SIG-M5 (cell line): ENCODE measurements at places on chromosomes 3 and 15.

GRCh38 chr3:87595798-87596197, 319.4 kb upstream of the POU1F1 start:
- no peak for DNase-seq

- DNase-seq = no peak
Observed at GRCh38 chr15:88568589-88568988, 22.1 kb upstream of the DET1 start.

- DNase-seq = no peak
Observed at GRCh38 chr15:56772868-56773639, 39.7 kb upstream of the ZNF280D start.

DNA sequence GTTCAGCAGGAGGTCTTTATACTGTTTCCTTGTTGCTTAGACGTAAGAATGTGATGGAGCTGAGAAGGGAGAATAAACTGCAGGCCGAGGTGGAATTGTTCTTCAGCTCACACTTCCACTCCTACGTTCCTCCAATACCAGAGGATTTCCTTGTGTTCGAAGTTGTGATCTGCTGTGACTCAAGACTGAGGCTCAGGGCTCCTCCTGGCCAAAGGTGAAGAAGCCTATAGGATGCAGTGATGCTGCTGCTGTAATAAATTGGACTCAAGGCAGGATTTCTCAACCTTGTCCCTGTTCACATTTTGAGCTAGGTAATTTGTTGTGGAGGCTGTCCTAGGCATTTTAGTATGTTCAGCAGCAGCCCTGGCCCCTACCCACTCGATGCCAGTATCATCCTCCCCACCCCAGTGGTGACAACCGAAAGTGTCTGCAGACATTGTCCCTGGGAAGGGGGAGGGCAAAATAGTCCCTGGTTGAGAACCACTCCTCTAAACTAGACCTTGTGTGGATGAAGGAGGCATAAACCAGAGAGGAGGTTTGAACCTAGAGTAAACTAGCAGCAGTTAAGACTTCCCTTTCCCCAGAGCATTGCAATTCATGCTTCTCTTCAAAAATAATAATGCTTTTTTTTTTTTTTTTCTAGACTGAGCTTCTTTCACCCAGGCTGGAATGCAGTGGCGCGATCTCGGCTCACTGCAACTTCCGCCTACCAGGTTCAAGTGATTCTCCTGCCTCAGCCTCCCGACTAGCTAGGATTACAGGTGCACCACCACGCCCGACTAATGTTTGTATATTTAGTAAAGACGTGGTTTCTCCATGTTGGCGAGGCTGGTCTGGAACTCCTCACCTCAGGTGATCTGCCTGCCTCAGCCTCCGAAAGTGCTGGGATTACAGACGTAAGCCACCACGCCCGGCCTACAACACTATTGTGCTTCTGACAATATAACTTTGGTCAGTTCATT, 11.1 kb downstream of the RAP2B start:
- no peak for DNase-seq

- DNase-seq = no peak
Observed at GRCh38 chr3:29936766-29937165, 655.9 kb downstream of the RBMS3 start.

- no peak for DNase-seq
Observed at GRCh38 chr3:81352867-81353266, 408.6 kb downstream of the GBE1 start.

- no peak for DNase-seq
Observed at GRCh38 chr15:87569581-87569980, 687.0 kb downstream of the NTRK3 start.

DNA sequence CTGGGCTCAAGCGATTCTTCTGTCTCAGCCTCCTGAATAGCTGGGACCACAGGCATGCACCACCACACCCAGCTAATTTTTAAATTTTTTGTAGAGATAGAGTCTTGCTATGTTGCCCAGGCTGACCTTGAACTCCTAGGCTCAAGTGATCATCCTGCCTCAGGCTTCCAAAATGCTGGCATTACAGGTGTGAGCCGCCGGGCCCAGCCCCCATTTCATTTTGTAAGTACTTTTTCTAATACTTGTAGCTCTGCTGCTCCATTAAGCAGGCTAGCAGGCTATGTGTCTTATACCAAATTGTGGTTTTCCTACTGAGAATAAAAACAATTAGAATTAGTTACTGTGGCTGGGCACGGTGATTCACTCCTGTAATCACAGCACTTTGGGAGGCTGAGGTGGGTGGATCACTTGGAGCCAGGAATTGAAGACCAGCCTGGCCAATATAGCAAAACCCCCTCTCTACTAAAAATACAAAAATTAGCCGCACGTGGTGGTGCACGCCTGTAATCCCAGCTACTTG, 22.4 kb downstream of the NIPA1 start:
- no peak for DNase-seq

GRCh38 chr3:38003371-38003816, 12.8 kb downstream of the VILL start:
- no peak for DNase-seq

DNA sequence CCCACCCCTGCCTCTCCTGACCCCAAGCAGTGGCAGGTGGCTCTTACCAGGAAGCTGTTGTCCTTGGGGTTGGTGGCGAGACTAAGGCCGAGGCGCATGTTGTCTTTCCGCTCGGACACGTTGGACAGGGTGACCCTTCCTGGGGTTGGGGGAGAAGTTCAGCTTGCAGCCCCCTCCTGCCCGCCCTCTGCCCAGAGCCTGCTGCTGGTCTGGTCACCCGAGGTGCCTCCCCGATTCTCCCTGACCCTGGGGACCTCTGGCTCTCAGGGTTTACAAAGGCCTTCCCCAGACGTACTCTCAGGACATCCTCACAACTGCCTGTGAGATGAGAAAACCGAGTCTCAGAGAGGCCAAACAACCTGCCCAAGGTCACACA, 67.3 kb downstream of the ITGA11 start:
- DNase-seq = no peak

GRCh38 chr15:58627046-58627445, 122.5 kb downstream of the ADAM10 start:
- no peak for DNase-seq

DNA sequence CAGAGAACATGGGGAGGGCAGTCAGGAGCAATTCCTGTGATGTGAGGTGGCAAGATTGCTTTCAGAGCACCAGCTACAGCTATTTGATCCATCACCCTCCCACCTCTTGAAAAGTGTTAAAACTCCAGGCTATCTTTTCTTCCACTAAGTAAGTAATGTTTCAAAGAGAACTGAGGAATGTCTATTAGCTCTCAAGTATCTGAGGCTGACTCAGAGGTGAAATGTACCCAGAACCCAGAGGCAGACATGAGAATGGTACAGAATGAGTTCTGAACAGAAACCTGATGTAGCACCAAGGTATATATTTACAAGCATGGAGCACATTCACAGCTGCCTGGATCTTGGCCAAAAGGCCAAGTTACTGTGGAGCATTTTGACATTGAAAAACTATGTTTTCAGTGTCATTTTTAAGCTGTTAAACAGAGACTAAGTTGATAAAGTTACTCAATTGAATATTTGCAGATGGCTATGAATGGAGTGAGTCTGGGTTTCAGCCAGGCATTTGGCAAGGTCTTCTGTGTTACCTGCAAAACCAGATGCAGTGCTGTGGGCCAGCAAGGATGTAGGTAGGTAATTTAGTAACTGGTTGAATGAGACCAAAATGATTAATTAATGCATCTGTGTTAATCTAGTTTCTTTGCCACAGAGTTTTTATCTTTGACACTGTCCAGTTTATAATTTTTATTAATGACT, 227.7 kb upstream of the CD96 start:
- DNase-seq = no peak

GRCh38 chr3:122074621-122075265, 19.6 kb downstream of the CD86 start:
- no peak for DNase-seq

DNA sequence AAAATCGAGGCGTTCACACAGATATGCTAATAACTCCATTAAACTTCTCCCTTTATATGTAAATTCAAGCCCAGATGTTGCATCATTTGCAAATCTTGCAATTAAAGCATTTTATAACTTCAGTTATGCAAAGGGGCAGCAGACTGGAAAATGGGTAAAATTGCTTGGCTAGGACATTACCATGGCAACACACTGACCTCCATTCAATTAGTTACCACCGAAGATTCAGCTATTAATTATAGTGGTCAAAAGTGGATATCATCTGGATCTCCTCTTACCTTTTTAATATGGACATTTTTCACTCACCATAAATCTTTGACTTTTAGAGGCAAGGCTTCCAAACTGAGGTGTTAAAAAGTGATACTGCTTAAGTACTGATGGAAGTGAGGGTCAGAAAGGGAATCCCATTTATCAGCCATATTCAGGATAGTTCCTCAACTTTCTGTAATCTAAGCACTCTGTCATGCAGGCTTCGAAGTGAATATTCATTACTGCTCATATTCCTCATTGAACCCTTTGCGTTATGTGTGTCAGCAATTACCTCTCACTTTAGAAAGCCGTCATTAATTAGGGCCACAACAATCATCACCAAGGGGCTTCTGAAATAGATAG, 386.2 kb upstream of the ROBO2 start:
- DNase-seq = no peak

DNA sequence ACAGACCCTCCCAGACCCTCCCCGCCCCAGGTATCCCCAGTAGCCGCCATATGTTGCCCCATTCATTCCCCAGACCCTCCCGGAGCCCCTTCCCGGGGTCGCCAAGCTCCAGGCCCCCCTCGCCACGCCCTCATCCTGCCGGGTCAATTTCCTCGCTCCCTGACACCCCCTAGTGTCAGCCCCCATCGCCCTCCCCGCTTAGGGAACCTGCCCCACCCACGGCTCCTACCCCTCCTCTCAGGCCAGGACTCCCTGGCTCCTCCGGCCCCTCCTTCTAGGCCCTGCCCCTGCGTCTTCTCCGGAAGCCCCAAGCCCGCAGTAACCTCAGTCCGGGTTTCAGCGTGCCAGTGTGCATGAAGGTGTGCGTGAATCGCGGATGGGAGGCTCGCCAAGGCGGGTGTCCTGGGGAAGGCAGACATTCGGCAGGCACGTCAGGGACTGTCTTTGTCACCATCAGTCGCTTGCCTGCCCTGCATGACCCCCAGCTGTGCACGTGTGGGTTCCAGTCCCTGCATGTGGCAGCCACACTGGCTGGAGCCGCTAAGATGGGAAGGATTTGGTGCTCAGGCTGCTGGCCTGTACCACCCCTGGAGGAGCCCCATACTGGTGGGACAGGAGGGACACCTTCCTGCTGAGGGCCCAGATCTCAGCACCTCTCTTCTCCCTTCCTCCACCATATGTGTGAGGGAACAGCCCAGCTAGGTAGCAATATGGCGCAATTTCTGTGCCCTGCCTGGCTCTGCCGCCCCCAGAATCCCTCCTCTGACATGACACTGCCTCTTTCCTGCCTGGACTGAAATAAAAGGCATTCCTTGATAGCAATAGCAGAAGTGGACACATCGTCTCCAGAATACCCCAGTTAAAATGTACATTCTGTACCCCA, 693 bp downstream of the DISP2 start:
- DNase-seq = no peak

DNA sequence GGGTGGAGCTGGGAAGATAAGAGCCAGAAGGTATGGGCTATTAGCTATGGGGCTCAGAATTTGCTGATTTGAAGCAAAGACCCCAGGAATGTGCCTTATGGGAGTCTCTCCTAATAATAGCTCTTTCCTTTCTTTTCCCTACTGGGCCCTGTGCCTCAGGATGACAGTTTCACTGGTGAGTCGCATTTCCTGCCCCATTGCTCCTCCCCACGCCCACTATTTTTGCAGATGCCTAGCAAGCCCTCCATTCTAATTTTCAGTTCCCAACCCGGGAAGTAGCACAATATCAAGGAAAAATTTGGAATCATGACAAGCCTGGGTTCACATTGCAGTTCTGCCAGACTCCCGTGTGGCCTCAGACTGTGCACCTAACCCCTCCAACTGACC, 583 bp downstream of the IL17RE start:
- DNase-seq = no peak

DNA sequence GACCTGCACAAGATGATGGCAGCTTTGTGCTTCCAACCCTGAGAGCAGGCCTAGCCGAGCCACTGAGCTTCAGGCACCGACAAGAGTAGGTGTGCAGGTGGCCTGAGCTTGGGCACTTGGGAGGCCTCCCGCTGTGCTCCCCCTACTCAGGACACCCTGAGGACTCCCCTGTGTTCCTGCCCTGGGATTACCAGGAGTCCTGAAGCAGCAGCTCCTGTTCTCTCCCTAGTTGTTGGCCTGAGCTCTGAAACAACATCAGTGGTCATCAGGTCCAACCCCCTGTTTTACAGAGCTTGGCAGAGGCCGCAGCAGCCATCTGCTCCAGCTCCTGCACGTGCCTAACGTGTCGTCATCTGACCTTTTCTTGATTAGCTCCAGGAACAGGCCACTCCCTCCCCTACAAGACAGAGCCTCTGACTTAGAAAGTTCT, 8.0 kb upstream of the MESP2 start:
- DNase-seq = no peak

- DNase-seq = no peak
Observed at GRCh38 chr15:72342385-72342784, 22.4 kb upstream of the CELF6 start.

GRCh38 chr3:162295323-162295983, 798.8 kb downstream of the OTOL1 start:
- DNase-seq = no peak

GRCh38 chr15:73751899-73752805, 999 bp downstream of the INSYN1 start:
- no peak for DNase-seq

DNA sequence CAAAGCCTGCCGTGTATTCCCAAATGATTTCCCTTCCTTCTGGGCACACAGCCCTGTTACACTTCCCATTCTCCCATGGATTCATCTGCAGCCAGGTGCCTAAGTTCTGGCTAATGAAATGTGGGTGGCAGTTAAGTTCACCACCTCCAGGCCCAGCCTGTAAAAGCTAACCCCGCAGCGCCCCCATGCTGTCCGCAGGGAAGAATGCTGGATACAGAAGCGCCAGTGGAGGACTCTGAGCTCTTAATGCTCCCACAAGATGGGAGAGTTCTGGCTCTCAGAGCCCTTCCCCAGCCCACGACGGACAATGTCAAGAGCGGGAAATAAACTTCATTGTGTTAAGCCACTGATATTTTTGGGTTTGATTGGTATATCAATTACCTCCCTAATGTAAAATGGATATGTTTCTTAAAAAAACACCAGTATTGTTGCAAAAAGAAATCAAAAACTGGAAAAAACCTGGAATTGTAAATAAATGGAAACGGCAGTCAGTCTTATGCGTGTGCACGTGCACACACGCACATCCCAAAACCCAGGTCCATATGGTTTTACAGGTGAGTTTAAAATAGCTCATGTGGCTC, 37.7 kb upstream of the FGD5 start:
- no peak for DNase-seq

- no peak for DNase-seq
Observed at GRCh38 chr15:31328969-31329639, 2.5 kb downstream of the KLF13 start.

DNA sequence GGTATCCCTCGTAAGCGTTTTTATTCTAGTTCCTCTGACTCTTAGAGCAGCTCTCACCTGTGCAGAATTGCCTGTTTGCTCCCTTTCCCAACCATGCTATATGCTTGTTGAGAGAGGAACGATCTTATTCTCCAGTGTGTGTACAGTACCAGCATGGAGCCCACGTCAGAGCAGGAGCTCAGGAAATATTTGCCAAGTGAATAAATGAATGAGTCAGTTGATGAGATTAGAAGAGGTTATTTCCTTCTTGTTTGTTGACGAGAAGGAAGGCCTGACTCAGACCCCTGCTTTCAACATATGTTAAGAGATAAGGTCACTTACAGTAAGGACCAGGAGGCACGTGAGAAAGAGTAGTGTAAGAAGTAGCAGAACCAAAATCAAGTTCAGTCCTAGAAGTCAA, 106.3 kb upstream of the ABHD17C start:
- DNase-seq = no peak
